ENCODE measurements at places on chromosomes 2 and 18.

DNA sequence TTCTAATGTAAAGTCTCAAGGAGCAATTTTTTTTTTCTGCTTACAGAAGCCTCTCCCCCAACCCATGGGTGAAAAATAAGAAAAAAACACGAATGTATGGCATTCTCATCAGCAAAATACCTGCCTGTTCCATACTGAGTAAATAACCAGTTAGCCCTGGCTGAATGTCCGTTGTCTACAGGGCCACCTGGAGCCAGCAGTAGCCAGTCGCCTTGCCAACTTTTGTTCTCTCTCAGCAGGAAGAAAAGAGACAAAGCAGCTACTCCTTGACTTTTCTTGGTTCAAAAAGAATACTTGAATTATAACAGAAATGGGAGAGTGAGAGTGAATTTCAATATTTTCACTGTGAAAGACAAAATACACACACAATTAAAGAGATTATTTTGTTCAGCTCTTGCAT, 532.9 kb upstream of the CRIM1 start:
- no peak for DNase-seq

- no peak for DNase-seq
Measured at GRCh38 chr2:9401646-9402371, 21.5 kb downstream of the ITGB1BP1 start.

GRCh38 chr2:153373510-153374279, 104.9 kb downstream of the RPRM start:
- DNase-seq = no peak

GRCh38 chr2:49931241-49931640, 776.9 kb upstream of the FSHR start:
- no peak for DNase-seq

GRCh38 chr18:404061-404636, 96.4 kb downstream of the COLEC12 start:
- DNase-seq = no peak

GRCh38 chr2:192948316-192948715, 753.6 kb upstream of the TMEFF2 start:
- DNase-seq = no peak

GRCh38 chr18:79030680-79031079, 38.5 kb upstream of the ATP9B start:
- DNase-seq = no peak

GRCh38 chr2:3712424-3712823, 9.0 kb downstream of the DCDC2C start:
- no peak for DNase-seq
